ENCODE measurements at places on chromosomes 2 and 18.

DNA sequence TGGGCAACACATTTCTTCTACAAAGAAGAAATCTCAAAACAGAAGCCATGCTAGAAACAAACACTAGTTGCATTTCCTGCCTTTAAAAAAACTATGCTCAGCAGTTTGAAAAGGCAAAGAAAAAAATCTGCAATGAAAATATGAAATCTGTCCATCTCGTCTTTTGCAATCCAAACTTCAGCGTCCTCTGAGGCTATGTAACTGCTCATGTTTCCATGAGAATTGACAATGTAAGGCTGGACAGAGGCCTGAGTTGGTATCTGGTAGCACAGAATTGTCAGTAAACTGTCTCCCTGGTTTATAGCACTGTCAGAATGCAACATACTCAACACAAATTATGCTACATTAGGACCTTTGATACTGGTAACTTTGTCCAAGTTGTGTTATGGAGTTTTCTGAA, 429.9 kb downstream of the ARHGAP15 start:
- DNase-seq, result no peak

DNA sequence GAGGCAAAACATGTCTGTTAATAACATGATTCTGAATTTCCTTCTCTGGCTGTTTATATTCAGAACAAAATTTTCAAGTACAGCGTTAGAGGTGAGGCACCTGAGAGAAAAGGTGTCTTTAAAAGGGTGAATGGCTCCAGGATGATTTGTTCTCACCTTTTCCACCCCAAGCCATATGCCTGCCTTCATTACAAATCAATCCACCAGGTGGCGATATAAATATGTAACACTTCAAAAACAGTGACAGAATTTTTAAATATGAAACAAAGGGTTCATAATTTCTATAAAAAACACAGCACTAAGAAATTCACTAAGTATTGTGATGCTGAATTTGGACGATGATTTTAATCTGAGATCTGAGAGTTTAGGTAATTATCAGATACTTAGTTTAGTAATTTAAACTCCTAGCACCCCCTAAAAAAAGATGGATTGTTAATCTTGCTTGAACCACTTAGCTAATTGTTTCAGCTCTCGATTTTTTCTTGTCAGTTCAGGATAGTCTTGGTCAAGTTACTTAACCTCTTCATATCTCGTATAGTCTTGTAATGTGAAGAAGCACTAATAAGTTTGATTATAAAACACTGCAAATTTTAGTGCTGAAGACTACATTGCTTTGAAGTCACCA, 528.8 kb downstream of the CPS1 start:
- DNase-seq, result no peak

DNA sequence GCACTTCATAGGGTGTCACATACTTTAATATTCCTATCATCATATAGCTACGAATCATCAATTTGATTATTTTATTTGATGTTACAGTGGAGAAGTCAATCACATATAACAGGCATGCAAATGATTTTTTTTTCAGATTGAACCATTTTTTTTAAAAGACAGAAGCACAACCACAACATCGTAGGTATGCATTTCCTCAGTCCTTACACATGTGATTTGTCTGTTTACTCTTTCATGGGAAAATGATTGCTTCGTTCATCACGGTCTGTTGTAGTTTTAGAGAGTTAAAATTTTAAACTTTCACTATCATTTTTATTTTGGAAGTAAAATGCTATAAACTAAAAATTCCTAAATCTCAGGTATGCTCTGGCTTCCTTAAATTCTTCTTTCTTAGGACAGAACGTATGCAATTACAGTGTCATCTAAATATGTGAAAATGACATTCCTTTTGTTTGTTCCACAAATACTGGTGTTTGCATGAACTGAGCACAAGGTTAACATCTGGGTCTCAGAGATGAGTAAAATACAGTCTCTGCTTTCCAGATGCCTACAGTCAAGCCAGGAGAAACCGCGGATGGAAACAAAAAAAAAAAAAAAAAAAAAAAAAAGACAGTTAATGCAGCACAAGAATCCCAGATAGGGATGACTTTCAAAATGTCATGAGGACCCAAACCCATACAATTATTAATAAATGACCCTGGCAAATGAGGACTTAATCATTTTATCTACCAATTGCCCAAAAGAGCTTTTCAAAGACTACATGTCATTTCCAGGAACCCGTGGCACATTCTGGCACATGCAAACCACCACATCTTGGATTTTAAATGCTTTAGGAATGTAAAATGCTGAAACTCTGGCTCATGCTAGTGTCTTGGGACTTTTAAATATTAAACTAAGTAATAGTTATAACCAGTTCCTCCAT, 201.2 kb downstream of the LRP1B start:
- DNase-seq, result no peak

DNA sequence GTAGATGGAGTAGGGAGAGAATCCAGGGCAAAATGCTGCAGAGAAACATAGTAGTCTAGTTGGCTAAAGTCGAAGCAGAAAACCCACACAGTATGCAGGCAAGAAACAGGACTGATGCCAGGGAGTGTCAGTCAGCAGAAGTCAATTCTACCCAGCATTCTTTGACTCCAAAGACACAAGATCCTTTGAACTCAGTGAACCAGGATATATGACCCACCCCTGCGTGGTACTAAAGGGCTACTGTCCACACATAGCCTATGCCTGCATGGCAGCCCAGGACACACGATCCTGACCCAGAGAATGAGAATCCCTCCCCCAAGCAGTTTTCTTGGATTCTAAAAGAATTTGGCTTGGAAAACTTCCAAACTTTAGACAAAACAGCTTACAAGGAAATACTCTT, 42.5 kb downstream of the ALK start:
- DNase-seq, result no peak

DNA sequence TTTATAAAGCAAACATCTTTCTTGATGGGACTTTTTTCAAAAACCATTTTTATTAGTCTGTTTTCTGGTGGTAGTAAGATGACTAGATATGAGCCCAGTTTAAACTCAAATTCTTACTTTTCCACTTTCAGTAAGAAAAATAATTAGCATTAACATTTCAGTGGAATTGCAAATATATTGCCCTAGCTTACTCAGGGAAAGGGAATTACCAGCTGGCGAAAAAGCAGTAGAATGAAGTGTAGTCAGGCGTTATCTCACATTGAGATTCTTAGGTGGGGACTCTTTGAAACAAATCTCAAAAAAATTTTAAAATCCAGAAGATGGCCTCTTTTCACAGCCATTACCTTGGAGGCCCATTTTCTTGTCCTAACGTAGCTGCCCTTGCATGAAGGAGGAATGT, 65.8 kb downstream of the CRIM1 start:
- DNase-seq, result no peak

GRCh38 chr2:76251342-76251741, 540.6 kb upstream of the GCFC2 start:
- no peak for DNase-seq

GRCh38 chr2:99756059-99756458, 266.2 kb upstream of the REV1 start:
- DNase-seq, result no peak

DNA sequence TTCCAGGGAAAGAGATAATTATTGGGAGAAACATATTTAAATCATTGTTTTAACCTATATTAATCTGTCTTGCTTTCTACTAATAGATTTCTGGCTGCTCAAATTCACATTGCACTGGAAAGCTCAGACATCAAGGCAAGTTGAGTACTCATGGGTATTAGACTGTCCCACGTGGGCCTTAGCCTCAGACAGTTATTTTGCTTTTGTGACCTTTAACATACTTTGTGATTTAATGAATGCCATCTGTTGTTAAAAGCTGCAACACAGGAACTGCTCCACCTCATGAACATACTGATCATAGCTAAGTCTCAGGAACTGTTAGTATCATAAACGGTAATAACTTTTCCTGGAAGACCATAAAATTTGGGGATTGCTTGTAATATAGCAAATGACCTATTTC, 2.7 kb upstream of the LCT start:
- no peak for DNase-seq

DNA sequence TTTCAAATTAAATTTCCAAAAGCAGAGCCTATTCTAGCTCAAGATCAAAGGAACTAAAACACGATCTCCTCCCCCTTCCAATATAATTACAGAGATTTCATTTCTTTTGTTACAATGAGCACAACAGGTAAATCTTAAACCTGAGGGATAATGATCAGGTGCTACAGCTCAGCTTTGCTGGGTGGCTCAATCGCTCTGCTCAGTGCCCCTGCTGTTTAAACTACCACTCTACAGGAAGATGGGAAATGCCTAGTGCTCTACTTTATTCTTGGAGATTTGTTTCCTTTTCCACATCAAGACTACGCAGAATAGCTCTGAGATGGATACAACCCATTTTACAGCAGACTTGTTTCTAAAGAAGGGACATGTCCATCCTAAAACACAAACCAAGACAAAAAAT, 162.3 kb downstream of the TCF4 start:
- DNase-seq, result no peak

DNA sequence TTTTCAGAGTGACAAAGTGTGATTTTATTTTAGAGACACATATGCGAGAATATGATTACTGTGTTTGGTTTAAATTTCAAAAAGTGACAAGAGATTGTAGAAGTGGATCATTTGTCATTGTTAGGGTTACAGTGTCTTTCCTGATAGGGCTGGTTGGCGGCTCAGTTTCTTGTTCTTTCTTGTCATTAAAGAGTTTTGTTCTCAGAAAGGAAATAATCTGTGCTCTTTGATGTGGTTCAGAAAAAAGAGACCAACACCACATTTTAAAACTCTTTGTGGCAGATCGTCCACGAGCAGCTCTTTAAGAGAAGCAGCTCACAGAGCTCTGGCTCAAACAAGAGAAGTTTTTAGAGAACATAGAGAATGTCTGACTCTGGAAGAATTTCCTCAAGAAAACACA, 45.6 kb upstream of the ZNF532 start:
- no peak for DNase-seq

GRCh38 chr18:58682429-58683069, 11.3 kb downstream of the MALT1 start:
- DNase-seq, result no peak

- DNase-seq, result no peak
Measured at GRCh38 chr2:234450431-234451124, 46.3 kb downstream of the ARL4C start.

DNA sequence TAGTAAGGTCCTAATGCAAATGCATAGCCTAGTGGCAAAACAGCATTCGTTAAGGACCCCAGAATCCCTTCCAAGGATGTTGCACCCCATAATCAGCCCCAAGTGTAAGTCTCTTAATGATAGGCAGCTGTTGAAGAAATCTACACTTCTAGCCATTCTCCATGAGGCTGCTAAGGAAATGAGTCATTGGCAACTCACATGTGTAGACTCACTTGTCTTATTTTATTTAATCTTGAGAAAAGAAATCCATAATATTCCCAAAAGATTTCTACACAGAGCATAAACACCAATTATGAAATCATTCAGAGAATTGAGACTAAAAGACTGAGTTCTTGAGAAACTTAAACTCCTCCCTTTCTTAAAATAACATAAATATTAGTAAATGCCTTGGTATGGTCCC, 52.4 kb downstream of the AKAIN1 start:
- no peak for DNase-seq

DNA sequence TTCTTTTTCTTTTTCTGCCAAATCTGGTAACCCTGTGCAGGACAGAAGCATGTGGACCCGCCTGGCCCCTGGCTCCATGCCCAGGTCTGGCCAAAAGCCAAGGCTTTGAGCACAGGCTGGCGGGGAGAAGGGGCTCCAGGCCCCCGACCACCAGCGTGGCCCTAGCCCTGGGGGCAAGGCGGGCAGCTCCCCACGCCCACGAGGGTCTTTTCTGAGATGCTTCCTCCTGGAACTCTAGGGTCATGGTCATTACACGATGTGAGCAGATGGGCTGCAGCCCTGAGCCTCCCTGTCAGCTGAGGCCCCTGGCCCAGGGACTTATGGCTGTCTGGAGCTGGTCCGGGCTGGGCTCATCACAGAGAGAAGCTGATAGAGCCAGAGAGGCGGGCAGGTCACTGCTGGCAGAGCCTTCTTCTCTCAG, 5.7 kb upstream of the OTOS start:
- DNase-seq, result no peak

- no peak for DNase-seq
Measured at GRCh38 chr2:102754456-102755145, 7.2 kb upstream of the TMEM182 start.

DNA sequence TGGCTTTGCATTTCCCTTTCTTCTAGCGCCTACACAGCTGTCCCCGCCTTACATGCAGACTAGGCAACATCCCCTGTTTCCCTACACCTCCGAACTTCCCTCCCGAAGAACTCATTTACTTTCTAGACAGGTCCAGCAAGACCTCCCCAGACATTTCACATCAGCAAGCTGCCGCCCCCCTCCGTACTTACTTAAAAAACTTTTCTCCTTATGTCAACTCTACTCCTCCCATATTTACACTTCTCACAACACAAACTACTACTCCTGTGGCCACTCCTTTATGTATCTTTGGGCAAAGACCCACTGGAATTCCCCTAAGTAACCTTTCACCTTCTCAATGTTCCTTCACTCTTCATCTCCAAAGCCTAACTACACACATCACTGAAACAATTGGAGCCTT, 20.4 kb upstream of the ZNF397 start:
- no peak for DNase-seq

DNA sequence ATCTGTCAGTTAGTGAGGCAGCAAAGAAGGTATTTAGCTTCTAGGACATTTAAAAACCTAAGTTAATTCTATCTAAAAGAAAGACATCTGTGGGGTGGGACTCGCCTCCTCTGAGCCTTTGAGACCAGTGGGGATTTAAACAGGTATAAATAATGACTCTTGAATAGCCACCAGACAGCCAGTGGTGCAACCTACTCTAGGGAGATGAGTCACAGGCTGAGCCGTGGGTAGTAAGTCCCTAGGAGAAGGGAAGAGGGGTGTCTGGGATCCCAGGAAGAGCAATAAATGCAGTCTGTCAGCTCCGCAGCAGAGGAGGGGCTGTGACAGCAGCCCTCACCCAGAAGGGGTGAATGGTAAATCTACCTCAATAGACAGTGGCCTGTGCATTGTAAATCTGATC, 43.1 kb upstream of the GALNT3 start:
- no peak for DNase-seq

- peak; percentile 44 for DNase-seq
Measured at GRCh38 chr18:46481048-46481846, 175.8 kb downstream of the LOXHD1 start.

- DNase-seq, result no peak
Measured at GRCh38 chr2:105674859-105675541, 69.7 kb upstream of the NCK2 start.

- DNase-seq, result no peak
Measured at GRCh38 chr2:147125145-147125544, 719.7 kb upstream of the ACVR2A start.

GRCh38 chr2:239129147-239129920, 271.5 kb downstream of the HDAC4 start:
- no peak for DNase-seq

- no peak for DNase-seq
Measured at GRCh38 chr2:145022666-145023333, 502.9 kb upstream of the ZEB2 start.
